Bronchus fibroblast of lung (primary cell): ENCODE measurements at places on chromosomes 1 and 21. TPM values are rescaled to one million over a fixed set of nuclear protein-coding genes. Genes with fewer than 3 reads are reported as not detected.

The CELA3A gene
- not detected in 2 replicates for total RNA-seq

The LYPD8 gene
- not detected in 2 replicates for total RNA-seq

The CAMSAP2 gene
- total RNA-seq: 6.8 and 8.6 TPM in 2 replicates

The ELAPOR1 gene
- total RNA-seq: under 0.01 TPM in 1 of 2 replicates, not detected in the other

The PLA2G2C gene
- total RNA-seq: not detected in 2 replicates

The SPRR3 gene
- total RNA-seq: not detected in 2 replicates

The FAM72D gene
- 3.2 and 4.0 TPM in 2 replicates for total RNA-seq

The ALG14 gene
- total RNA-seq: 1.6 and 1.7 TPM in 2 replicates

The CSF3R gene
- not detected in 2 replicates for total RNA-seq

The APOBEC4 gene
- total RNA-seq: not detected in 2 replicates

The TEKT2 gene
- 0.17 and 0.89 TPM in 2 replicates for total RNA-seq

The TMEM39B gene
- 4.9 and 7.7 TPM in 2 replicates for total RNA-seq

The SLC44A5 gene
- total RNA-seq: under 0.01 TPM in 1 of 2 replicates, not detected in the other

The TMEM240 gene
- total RNA-seq: 3.0 and 4.0 TPM in 2 replicates

The MEX3A gene
- 5.1 and 6.2 TPM in 2 replicates for total RNA-seq
